ENCODE measurements at places on chromosomes 7 and 10.

GRCh38 chr10:103905441-103905840, 12.5 kb downstream of the STN1 start:
- no peak for DNase-seq

GRCh38 chr7:103504505-103505135, 58.6 kb upstream of the SLC26A5 start:
- DNase-seq, result no peak

GRCh38 chr10:77978360-77978759, 51.0 kb downstream of the POLR3A start:
- DNase-seq, result no peak

GRCh38 chr7:27124096-27124901, 6.3 kb downstream of the HOXA4 start:
- no peak for DNase-seq

- DNase-seq, result no peak
These were observed 235.9 kb downstream of the FOXP2 start for GRCh38 chr7:114650491-114650890.

DNA sequence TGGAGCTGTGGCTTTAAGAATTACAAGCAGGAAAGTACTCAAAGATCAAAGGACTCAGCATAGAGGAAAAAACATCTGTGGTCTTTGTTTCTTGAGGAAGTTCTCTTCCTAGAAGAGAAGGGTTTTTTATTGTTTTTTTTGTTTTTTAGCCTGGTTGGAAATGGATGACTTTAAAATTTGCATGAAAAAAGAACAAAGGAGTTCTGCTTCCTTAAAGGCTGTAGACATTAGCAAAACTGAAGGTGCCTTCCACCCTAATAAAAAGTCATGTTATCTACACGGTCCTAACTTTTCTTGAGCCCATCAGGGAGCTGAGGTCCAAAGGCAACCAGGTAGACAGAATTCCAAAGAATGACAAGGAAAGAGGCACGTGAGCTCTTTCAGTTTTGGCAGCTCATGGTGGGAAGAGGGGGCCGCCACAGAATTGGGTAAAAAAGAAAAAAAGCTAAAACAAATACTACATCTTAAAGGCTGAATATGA, 356.6 kb downstream of the SH2D4B start:
- DNase-seq, result no peak

GRCh38 chr7:132221356-132221755, 354.9 kb downstream of the PLXNA4 start:
- no peak for DNase-seq

GRCh38 chr10:114714281-114714741, 56.2 kb upstream of the ABLIM1 start:
- DNase-seq, result no peak

- no peak for DNase-seq
These were observed 31.8 kb downstream of the GSTO2 start for GRCh38 chr10:104300736-104301292.

GRCh38 chr10:103621783-103622125, 128.2 kb downstream of the NEURL1 start:
- DNase-seq, result no peak

DNA sequence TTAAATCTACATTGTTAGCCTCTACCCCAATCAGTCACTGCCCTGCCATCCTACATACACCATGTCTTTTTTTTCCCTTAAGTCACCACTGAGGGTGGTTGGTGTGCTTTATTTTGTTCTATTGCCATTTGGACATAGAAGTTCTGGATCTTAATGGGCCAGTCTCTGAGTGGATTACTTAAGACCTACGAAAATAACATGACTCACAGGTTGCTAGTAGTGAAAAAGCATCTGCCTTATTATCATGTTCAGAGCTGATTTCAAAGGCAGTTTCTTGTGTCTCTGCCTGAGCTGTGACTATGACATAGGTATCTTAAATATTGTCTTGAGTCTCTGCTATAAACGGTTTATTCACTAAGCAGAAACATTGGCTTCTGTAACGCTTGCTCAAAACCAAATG, 410.8 kb downstream of the MDFIC start:
- no peak for DNase-seq

DNA sequence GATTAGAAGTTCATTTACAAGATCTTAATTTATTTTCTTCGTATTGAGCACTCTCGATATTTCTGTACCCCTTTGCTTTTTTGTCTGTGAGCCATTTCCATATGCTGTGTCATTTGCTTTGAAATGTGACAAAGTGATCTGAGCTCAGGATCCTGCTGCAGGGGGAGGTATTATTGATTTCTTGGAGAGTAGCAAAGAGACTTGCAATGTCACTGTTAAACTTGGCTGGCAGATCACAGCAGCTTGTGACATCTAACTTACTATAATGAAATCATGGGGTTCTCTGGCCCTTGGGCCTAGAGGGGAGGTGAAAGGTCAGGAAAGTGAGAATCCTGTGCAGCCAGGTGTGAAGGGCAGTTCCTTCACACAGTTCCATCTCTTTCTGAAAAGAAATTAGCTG, 923.4 kb downstream of the REEP3 start:
- no peak for DNase-seq

DNA sequence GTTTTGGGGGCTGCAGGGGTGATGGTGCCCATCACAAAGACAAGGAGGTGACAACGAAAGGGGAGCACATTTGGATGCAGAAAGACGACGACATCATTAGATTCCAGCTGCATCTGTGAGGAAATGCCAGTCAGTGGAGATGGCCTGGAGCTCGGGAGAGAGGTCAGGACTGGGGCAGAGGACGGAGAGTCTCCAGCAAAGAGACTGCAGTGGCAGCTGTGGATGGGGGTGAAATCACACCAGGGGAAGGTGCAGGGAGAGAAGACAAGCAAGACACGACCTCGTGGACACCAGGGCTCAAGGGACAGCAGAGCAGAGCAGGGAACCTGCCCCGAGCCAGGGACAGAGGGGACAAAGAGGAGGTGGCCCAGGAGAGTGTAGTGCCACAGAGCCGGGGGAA, 203.4 kb downstream of the PRPF18 start:
- DNase-seq, result no peak

DNA sequence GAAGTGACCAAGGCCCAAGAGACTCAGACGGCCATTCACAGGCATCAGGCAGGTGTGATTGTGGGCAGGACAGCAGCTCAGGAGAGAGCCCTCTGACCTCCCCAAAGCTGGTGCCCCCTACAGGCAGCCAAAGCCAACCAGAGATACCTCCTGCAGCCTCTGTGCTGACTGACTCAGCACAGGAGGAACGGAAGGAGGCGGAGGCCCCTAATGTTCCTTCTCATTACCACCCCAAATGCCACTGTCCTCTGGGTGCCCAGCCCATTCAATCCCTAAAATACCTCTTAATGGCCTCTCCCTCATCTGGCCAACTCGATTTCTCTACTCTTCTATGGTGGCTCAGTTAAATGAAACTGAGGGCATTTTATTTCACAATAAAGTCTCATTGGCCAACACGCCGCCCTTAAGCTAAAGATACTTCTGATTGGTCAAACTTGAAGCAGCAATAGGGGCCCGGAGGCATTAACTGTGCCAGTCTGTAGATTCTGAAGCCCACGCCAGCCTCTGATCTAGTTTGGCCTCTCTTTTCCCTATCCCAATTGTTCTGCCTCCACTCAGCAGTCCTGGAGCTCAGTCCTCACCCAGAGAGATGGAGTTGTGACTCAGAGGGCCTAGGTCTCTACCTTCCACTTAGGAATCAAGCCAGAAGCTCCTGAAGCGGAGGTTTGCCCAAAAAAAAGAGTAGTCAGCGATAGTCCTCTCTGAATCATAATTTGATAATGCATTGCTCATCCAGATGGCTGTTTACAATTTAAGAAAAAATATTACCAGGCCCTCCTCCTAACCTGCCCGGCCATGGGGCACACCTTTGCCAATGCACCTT, 1.2 kb downstream of the CYREN start:
- DNase-seq, result no peak

DNA sequence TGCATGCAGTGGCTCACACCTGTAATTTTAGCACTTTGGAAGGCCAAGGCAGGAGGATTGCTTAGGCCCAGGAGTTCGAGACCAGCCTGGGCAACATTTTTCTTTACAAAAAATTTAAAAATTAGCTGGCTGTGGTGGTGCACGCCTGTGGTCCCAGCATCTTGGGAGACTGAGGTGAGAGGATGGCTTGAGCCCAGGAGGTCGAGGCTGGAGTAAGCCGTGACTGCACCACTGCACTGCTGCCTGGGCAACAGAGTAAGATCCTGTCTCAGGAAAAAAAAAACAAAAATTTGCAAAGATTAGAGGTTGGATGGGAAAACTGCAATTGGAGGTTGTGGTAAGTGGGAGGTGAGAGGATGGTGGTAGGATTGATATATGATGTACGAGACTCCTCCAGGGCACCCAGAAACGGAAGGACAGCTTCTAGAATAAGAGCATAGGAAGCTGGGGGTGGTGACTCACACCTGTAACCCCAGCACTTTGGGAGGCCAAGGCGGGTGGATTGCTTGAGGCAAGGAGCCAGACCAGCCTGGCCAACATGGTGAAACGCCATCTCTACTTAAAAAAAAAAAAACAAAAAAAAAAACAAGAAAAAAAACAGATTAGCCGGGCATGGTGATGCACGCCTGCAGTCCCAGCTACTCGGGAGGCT, 19.1 kb upstream of the PARP12 start:
- no peak for DNase-seq

- DNase-seq, result no peak
These were observed 43.5 kb downstream of the ADK start for GRCh38 chr10:74194545-74194944.

GRCh38 chr7:8423057-8423456, 10.4 kb upstream of the NXPH1 start:
- no peak for DNase-seq

DNA sequence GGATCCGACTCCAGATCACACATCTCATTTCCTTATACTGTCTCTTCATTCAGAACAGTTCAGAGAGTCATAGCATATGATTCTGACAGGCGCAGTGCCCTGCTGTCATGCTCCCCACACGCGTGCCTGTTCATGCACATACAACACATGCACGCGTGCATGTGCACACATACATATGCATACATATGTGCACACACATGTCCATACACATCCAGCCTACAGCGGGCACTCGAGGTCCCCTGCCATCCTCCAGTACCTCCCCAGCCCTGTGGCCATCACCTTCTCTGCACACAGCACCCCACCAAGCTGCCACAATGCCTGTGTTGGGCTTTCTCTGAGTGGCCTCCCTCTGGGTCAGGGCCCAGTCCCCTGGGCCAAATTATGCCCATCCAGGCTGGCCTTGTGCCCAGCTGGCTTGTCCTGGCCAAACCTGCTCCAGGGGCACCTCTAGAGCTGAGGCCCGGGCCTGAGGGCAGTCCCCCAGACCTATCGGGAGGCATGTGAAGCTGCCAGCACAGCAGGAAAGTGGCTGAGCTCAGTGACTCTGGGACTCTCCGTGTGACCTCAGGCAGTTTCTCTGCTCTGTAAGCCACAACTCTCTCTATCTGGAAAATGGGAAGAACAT, 49.4 kb upstream of the RET start:
- no peak for DNase-seq

DNA sequence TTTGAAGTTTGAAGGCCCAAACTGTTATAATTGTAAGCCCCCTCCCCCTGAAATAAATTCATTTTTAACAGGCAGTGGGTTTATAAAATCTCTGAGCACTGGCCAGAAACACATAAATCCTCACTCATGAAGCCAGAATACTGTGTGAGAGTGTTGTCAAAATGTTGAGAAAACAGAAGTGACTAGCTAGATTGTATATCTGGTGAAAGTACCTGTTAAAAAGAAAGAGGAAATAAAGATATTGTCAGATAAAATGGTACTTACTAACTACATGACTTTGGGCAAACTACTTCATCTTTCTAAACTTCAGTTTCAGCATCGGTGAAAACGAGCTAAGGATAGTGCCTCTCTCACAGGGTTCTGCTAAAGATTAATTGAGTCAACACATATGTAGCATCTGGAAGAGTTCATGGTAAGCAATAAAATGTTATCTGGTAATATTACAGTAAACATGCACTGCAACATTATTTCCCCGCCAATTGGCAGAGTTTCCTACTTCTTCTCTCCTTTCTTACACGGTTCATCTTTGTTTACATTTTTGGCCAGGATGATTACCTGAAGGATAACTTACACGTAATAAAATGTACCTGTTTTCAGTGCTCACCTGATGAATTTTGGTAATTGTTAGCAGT, 202.5 kb upstream of the CHRM2 start:
- DNase-seq, result no peak

DNA sequence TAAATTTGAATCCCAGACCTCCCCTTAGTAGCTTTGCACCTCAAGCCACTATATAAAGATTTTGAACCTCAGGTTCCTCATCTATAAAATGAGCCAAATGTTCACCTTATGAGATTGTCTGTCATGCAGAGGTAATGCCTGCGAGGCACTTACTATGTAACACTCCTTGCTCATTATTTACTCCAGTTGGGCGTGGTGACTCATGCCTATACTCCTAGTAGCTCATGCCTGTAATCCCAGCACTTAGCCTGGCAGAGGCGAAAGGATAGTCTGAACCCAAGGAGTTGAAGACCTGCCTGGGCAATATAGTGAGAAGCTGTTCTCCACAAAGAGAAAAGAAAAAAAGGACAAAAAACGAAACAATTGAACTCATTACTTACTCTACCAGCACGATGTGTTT, 82.2 kb downstream of the MDFIC start:
- no peak for DNase-seq

- no peak for DNase-seq
These were observed 123.3 kb upstream of the ZNF438 start for GRCh38 chr10:31154996-31155395.

DNA sequence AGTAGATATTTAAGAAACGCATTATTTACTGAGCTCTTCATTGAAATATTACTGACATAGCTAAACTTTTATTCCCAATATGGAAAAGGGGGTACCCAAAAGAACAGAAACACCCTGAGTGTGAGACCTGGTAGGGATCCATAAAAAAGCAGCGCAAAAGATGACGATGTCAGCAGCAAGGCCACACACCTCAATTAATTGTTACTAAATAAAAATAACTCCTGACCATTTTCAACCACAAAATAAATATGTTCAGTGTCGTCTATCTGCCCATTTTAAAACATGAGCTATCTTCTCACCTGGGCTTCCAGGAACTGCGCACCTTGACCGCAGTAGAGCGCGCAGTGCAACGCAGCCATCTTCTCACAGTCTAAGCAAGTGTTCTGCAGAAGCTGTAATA, 61.2 kb downstream of the GSAP start:
- DNase-seq, result no peak

GRCh38 chr7:123060446-123060845, 64.9 kb upstream of the TAS2R16 start:
- DNase-seq, result no peak

DNA sequence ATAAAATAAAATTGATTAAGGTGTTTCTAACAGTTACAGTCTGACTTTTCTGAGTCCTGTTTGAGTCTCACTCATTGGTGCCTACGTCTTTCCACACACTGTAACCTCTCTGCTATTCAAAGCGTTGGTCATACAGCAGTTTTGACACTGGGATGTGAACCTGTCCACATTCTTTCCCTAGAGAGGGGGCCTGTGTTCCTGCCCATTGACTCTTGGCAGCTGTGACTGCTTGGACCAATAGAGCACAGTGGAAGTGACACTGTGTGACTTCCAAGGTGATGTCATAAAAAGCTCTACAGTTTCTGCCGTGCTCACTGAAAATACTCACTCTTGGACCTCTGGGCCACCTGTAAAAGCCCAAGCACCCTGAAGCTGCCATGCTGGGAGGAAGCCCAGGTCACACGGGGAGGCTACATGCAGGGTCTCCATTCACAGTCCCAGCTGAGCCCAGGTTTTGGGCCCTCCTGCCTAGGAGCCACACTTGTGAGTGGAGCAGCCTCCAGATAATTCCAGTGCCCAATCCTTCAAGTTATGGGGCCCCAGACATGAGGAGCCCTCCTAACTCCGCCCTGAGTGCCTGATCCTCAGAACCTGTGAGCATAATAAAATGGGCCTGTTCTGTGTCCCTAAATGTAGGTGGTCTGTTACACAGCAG, 704 bp upstream of the ANTXRL start:
- no peak for DNase-seq
